ENCODE measurements at places on chromosomes 1 and 21. TPM values are rescaled to one million over a fixed set of nuclear protein-coding genes. Genes with fewer than 3 reads are reported as not detected.

DNA sequence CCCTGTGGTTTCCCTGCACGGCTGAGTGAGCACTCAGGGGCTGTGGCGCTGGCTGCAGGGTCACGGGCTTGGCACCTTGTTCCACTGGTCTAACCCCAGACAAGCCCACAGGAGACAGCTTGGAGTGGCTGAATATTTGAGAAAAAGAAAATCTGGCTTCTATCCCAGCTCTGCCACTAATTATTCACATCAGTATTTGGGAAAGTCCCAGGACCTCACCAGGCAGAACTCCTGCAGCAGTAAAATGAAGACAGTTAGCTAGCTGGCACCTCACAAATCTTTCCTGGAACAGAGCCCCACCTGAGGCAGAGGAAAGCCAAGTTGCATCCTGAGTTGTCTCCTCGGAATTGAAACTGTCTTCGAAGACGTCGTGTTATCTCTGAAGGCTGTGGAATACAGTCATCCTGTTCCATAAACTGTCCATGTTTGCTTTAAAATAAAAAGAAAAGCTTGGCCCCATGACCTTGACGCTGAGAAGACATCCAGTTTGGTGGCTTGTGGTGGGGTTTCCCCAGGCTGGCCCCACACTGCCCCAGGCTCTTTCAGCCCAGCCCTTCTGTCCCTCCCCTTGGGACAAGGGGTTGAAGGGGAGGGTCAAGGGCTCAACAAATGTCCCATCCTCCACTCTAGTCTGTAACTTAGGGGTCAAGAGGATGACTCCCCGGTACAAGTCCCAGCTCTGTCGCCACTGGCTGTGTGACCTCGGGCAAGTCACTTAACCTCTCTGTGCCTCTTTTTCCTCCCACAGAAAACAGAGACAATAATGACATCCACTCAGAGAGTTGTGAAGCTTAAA, 93.8 kb upstream of the TMPRSS2 start:
- DNase-seq: peak; percentile 38

- DNase-seq: no peak
Measured at GRCh38 chr1:40753142-40753882, 30.3 kb upstream of the KCNQ4 start.

DNA sequence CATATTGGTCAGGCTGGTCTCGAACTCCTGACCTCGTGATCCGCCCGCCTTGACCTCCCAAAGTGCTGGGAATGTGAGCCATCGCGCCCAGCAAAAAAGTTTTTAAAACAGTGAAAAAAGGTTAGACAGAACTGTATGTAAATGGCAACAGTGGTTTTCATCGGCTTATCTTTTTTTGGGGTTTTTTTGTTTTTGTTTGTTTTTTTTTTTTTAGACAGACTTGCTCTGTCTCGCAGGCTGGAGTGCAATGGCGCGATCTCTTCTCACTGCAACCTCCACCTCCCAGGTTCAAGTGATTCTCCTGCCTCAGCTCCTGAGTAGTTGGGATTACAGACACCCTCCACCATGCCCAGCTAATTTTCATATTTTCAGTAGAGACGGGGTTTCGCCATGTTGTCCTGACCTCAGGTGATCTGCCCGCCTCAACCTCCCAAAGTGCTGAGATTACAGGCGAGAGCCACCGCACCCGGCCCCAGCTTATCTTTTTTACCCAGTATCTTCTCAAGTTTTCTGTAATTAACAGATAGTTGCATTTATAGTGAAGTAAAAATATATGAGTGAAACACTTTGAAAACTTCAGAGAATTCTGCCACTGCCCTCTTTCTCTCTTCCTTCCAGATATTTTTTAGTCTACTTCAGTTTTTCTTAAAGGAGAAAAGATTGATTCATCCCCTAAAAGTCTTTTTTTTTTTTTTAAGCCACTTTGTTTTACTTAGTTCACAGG, 13.1 kb downstream of the TIMM17A start:
- DNase-seq: no peak

DNA sequence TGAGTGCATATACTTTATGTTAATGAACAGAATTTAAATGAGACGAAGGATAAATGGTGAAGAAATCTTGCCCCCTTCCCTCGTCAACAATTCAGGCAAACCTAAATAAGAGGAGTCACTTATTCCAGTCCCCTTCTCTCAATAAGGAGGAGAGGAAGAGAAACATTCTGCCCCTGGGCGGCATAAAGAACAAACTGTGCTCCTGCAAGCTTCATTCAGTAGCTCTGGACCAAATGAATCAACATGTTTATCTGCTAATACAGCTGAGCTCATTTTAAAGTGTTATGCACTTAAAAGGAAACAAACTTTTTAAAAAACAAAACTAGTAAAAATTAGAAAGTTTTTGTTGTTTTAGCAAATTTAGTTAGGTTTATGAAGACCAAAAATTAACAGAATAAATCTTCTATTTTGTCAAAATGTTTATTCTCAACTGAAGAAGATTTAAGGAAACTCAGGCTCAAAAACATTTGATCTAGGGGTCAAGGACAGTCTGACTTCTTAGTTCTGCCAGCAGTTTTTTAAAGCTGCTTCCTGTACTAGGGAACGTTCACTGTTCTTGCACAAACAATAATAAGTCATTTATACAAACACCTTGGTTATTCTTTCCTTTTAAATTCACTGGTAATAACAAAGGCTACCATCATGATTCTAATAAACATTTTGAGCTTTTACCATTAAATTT, 58.3 kb downstream of the AKT3 start:
- no peak for DNase-seq

DNA sequence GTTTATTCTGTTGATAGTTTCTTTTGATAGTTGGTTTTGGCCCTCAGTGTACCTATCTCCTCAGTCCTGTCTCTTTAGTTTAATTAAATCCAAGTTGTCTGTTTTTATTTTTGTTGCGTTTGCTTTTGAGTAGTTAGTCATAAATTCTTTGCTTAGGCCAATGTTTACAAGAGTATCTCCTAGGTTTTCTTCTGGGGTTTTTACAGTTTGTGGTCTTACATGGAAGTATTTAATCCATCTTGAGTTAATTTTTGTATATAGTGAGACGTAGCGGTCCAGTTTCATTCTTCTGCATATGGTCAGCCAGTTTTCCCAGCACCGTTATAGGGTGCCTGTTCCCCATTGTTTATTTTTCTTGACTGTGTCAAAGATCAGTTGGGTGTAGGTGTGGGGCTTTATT, 139.4 kb downstream of the POU2F1 start:
- DNase-seq: no peak

- peak; percentile 83 for DNase-seq
Measured at GRCh38 chr21:28644762-28645161, 347.9 kb downstream of the LTN1 start.

DNA sequence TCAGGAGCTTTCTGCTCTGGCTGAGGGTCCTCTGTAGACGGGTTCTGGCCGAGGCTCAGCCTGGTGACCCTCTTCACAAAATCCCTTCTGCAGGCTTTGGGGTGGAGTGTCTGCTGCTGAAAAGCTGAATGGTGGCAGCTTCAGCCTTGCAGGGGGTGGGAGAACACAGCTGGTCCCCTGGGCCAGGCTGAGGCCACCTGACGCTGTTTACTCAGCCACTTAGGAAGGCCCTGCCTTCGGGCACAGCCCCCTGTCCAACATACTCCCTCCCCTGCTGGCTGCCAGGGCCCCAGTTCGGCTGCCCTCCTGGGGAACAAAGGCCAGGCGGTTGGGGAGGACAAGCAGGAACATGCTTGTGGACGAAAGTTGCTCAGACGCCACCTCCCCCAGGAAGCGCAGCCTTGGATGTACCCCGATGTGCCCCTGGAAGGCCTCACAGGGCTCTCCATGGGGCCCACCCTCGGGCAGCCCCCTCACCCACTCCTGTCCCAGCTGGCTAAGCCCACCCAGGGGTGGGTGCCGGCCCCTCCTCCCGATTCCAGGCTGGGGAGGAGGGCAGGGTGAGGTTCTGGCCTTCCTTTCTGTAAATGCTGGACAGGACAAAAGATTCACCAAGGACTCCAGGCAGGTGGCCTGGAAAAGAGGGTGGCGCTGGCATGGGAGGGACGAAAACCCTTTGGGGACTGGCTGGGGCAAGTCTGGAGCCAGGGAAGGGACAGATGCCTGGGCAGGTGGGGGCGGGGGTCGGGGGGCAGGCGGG, at the start of gene ANKRD65:
Gene ANKRD65 (minus strand): TSS at position 130 of the 760 bp plus-strand sequence. CDS start 271 bp downstream, outside the sequence.
- peak; percentile 74 for DNase-seq

- no peak for DNase-seq
Measured at GRCh38 chr1:23801338-23801748, 789 bp upstream of the GALE start.

- DNase-seq: no peak
Measured at GRCh38 chr1:201253411-201253810, 29.9 kb upstream of the PKP1 start.

- peak; percentile 25 for DNase-seq
Measured at GRCh38 chr1:41044187-41044586, 22.7 kb upstream of the SLFNL1 start.

DNA sequence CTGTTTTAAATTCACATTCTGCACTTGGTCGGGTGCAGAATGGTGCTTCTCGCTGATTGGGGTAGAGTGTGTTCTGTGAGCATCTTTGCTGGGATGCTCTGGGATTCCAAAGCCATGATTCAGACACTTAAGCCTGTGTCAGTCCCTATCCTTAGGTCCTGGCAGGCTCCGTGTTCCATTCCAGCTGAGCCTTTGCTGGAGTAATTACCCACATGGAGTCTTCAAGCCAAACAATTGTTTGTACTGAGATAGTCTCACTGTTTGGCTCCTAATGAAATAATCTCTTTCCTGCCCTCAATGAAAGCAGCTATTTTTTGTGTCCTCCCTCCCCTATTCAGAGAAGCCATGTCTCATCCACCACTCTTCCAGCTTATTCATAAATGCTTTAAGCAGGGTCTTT, 18.7 kb downstream of the SMAP2 start:
- DNase-seq: no peak

The LGR6 gene
- total RNA-seq: not detected

The RBBP5 gene
- total RNA-seq: 15.2 TPM

The S100A1 gene
- not detected for total RNA-seq

DNA sequence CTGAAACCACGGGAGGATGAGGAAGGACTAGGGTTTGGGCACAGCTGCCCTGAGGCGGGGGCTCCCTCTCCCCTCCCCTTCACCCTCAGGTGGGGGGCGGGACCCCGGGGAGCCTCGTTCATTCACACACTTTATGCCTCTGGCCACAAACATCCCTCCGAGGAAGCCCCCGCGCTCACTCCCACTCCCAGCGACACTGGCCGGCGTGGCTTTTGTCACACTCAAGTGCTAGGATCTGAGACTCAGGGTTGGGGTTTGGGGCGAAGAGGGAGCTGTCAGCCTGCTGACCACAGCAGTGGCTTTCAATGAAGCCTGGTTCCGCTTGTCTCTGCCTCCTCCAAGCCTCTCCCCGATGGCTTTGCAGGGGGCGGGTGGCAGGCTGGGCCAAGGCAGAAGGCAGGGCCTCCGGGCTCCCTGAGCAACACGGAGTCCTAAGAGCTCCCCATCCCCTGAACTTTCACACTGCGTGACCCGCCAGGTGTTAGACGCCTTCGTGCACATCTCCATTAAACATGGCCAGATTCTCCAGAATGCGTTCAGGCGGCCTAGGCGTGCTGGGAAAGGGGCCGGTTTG, 178.1 kb downstream of the NPHP4 start:
- no peak for DNase-seq

GRCh38 chr1:245648749-245649522, 494.2 kb downstream of the KIF26B start:
- no peak for DNase-seq

DNA sequence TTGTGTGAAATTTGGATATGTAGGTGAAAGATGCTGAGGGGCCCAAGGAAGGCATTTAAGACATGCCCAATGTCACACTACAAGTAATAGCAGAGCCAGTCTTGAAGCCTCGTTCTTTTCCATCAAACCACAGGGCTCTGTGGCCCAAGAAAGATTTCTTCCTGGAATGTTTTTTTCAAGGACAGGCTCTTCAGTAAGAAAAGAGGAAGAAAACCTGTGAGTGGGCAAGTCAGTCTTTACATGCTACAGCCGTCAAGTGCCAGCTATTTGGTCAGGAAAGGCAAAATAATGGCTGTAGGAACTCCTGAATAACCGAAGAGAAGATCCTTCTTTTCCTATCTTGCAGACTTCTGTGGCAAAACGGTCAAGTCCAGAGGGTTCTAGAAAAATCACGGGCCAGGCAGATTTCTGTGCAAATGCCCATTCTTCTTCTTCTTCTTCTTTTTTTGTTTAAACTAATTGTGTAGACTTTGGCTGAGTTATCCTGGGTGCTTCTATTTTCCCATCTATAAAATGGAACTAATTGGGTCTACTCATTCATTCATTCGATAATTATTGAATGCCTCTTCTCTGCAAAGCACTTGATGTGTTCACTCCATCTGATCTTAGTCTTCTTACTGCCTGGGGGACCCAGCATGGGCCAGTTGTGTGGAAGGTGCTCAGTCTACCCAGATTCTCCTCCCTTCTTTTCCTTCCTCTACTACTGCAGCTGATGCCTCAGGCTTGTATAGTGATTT, 1.9 kb upstream of the ID3 start:
- no peak for DNase-seq

DNA sequence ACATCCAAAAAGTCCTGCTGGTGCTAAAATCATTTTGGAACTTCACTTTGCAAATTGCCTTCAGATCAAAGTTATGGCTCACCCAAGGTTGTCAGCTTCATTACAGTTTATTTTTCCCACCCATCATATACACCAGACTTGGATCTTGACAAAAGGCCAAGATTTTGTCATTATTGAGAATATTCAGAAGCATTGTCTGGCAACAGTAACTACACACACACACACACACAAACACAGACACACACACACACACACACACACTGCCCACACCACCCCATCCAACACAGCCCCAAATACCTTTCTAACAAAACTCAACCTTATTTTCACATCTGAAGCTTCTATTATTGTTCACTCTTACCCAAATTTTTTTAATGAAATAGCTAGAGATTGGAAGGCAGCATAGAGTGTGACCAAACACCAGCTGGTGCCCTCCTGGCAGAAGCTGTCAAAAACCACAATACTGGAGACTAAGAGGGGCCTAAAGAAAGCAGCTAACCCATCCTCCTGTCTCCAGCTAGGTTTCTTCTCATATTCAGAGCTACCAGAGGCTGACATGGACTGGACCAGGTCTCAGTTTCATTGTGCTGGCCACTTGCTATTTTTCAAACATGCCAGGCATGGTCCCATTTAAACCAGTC, 139.1 kb upstream of the ZC3H11B start:
- no peak for DNase-seq

GRCh38 chr21:43295066-43295958, 126.5 kb downstream of the CRYAA start:
- DNase-seq: no peak

The GJB4 gene
- 0.17 TPM for total RNA-seq

The ADAMTS5 gene
- total RNA-seq: 22.3 TPM

The FCRL1 gene
- total RNA-seq: not detected

- no peak for DNase-seq
Measured at GRCh38 chr21:45868086-45868485, 113.5 kb upstream of the COL6A1 start.

DNA sequence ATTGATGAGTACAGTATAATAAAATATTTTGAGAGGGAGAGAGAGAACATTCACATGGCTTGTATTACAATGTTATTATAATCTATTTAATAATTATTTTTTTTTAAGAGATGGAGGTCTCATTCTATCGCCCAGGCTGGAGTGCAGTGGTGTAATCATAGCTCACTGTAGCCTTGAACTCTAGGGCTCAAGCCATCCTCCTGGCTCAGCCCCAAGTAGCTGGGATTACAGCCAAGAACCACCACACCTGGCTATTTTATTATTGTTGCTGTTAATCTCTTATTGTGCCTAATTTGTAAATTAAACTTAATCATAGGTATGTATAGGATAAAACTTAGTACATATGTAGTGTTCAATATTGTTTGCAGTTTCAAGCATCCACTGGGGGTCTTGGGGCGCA, 57.8 kb downstream of the HS2ST1 start:
- DNase-seq: peak; percentile 33

- DNase-seq: peak; percentile 16
Measured at GRCh38 chr1:246012341-246012740, 494.7 kb downstream of the SMYD3 start.

The ZNF644 gene
- total RNA-seq: 45.1 TPM
